Suppressor macrophage treated with lipopolysaccharide for 1 hour (primary cell): ENCODE measurements at places on chromosomes 16 and 17.
A peak's percentile ranks its signal among the peaks of the same experiment; 100 is the strongest.

DNA sequence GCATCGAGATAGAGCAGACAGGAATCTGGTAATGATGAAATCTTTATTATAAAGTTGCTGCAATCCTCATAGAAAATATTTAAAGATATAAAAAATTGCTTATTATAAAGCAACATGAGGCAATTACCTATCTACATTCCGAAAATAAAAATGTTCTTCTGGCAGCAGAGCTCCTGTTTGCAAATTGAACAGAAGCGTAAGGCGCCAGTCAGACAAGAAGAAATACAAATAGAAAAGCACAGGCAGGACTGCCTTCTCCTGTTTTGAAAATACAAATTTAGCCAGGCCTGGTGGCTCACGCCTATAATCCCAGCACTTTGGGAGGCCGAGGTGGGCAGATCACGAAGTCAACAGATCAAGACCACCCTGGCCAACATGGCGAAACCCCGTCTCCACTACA lies 95.6 kb downstream of the CDYL2 start:
- no peak for DNase-seq

- DNase-seq = peak; percentile 88
Observed at GRCh38 chr17:34242587-34243363, 12.3 kb upstream of the CCL2 start.

DNA sequence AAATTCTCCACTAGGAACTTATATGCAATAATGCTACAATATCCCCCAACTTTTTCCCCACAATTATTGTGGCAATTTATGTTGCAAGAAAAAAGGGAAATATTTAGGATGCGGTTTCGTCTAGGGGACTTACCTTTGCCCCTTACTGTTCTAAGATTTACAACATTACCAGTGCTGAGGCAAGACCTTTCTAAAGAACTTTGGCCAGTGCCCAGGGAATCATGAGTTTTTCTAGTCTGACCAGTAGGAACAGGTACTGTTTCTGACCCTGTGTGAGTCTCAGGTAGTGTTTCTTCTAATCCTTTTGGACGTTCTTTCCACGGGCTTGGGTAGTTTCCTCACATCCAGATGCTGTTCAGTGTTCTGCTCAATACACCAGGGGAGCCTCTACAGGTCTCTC lies 373.7 kb downstream of the HAPSTR1 start:
- no peak for DNase-seq

DNA sequence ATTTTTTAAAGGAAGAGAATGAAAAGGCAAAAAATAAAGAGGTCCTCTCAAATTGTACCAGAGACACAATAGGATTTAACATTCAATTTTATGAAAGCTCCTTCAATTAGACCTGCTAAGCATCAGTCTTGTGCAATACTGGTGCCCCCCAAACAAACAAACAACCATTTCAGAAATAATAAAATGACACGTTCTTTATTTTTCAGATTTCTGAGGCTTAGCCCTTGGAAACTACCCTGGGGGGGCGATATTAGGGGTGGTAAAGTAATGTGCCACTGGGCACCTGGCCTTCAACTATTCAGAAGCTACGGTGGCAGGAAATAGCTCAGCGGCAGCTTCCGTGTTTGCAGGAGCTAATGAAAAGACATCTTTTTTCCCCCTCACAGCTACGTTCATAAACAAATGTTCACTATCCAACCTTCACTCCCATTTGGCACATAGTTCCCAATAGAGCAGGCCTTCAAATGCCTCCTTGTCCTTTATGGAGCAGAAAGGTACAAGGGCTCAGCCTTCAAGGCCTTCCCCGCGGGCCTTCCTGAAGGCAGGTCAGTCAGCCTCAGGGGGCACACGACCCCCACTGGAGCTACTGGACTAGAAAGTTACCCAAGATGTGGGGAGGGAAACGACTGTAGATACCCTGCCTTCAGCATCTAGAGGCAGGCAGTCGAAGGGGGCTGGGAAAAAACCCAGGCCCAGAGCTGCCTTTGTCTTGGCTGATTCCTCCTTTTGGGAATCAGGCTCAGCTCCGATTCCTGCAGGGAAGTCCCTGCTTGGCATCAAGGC lies 44.1 kb downstream of the TBX4 start:
- DNase-seq = no peak

- DNase-seq = no peak
Observed at GRCh38 chr16:26295625-26296304, 604.0 kb downstream of the HS3ST4 start.

GRCh38 chr16:2155977-2156848 lies 631 bp downstream of the TRAF7 start:
- DNase-seq = peak; percentile 42

- DNase-seq = no peak
Observed at GRCh38 chr17:737561-738113, 5.2 kb downstream of the TLCD3A start.

- DNase-seq = no peak
Observed at GRCh38 chr17:43350888-43351361, 47.9 kb upstream of the ARL4D start.

DNA sequence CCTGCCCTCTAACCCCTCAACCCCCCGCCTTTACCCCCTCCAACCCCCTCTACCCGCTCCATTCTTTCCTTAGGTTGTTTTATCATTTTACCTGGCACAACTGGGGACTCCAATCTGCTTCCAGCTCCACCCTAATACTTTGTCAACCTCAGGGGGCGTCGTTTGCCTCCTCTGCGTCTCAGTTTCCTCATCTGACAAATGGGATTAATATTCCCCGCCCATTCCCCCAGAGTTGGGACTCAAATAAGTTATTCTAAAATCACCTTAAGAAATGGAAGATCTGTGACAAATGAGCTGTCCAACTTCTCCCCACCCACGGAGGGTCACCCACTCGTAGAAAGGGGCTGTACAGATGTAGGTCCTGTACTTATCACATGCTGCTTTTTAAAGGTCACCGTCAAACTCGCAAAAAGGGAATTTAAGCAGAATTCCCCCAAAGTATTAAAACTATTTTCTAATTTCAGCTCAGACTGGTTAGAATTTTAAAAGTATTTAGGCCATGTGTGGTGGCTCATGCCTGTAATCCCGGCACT lies 40.6 kb upstream of the CPNE2 start:
- DNase-seq = peak; percentile 89

GRCh38 chr17:38743556-38744171 lies 4.5 kb downstream of the PCGF2 start:
- DNase-seq = no peak

DNA sequence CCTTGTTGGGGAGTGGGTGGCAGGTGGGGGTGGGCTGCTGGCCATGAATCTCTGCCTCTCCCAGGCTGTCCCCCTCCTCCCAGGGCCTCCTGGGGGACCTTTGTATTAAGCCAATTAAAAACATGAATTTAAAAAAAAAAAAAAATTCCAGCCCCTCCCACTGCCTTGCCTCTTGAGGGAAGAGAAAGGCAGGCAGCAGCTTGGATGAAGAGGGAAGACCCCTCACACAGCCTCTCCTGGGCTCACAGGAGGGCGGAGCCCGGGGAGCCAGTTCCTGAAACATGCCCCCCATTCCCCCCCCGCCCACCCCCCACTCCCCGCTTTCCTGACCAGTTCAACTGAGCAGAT lies 1.8 kb upstream of the TCAP start:
- DNase-seq = no peak

- no peak for DNase-seq
Observed at GRCh38 chr17:32451879-32452278, 7.6 kb downstream of the PSMD11 start.

DNA sequence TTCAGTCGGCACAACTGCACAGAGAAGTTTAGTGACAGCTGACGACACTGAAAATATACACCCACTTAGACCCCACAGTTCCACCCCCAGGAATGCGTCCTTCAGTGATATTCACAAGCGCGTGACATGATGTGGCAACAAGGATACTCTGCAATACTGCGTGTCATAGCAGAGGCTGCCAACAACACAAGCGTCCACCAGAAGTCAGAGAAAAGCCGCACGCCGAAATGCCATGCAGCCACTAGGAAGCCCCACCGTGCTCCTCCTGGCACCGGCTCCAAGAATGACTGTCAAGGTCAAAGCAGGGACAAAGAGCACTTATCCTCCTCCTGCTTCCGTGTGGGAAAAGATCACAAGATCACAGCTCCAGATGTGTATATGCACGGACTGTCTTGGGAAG lies 3.5 kb downstream of the ATP2A3 start:
- DNase-seq = peak; percentile 97

DNA sequence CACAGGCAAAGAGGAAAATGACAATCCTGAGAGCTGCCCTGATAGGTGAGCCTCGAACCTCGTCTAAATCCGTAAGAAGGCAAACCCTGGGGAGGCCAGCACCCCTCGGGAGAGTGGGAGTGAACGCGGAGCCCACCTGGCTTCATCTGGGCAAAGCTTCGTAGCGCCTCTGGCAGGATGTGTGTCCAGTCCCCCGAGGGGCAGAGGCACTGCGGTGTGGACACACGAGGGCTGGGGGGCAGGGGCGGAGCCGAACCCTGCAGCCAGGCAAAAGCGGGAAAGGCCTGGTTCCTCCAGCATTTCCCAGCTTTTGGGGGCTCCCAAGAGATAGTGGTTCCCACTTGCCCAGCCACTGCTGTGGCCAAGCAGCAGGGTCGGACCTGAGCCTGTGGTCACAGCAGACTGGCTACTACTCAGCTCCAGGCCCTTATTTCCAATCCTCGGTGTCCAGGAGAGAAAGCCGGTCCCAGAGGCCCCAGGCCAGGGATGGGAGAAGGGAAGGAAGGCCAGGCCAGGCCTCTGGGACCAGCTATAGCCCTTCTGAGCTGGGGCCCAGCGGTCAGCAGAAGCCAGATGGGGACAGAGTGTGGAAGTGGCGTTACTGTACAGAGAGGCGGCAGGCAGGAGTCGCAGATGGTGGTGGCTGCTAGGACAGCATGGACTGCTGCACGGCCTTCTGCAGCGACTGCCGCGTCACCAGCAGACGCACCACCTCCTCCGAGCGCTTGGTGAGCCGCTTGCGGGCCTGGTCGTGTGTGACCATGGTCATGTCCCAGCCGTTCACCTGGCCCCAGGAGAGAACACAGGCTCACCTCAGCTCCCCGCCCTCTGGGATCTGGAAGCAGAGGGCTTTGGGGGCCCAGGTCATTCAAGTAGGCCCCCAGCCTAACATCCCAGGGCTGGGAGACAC lies 5.0 kb downstream of the TAX1BP3 start:
- no peak for DNase-seq

- peak; percentile 37 for DNase-seq
Observed at GRCh38 chr16:85461022-85461813, 151.9 kb upstream of the GSE1 start.

GRCh38 chr17:81386646-81387099 lies 8.6 kb upstream of the BAHCC1 start:
- peak; percentile 70 for DNase-seq

- DNase-seq = no peak
Observed at GRCh38 chr16:68354816-68355215, 44.0 kb downstream of the PRMT7 start.

GRCh38 chr17:44267818-44268490 lies at the start of gene SLC4A1:
TSS of gene SLC4A1 (minus strand) at chr17:44268135. CDS start at chr17:44262866, 5,269 bp downstream.
- DNase-seq = no peak
